ENCODE measurements at places on chromosomes 4 and X.

GRCh38 chrX:83008415-83008814, 499.7 kb upstream of the POU3F4 start:
- DNase-seq: no peak

- DNase-seq: peak; percentile 86
Observed at GRCh38 chr4:184805462-184806228, 20.1 kb downstream of the ACSL1 start.

DNA sequence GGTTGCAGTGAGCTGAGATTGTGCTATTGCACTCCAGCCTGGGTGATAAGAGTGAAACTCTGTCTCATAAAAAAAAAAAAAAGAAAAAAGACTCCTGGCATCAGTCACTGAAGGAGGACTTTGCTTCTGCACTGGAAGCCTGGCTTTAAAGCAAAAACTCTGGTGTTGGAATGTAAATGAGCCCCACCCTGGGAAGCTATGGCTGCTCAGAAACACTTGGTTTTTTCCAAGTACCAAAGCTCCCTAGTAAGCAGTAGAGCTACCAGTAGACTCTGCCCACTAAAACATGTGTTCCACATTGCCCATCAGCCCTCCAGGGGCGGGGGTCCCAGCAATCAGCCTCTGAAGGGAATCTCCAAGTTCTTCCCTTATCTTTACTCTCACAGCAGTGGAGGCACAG, 154.4 kb downstream of the SHROOM3 start:
- peak; percentile 64 for DNase-seq

DNA sequence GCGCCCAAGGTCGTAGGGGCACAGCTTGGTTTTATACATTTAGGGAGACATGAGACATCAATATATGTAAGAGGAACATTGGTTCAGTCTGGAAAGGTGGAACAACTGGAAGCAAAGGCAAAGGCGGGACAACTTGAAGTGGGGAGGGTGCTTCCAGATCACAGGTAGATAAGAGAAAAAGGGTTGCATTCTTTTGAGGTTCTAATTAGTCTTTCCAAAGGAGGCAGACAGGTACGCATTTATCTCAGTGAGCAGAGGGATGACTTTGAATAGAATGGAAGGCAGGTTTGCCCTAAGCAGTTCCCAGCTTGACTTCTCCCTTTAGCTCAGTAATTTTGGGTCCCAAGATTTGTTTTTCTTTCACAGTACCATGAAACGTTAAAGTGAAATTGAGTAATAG, 223.2 kb downstream of the FAM47A start:
- no peak for DNase-seq

- DNase-seq: no peak
Observed at GRCh38 chr4:122246551-122246950, 94.4 kb downstream of the BLTP1 start.

GRCh38 chr4:40255393-40256281, 58.8 kb downstream of the RHOH start:
- DNase-seq: no peak

- DNase-seq: no peak
Observed at GRCh38 chrX:13658602-13659001, 5.7 kb downstream of the TCEANC start.

- DNase-seq: no peak
Observed at GRCh38 chr4:25013756-25014661, 16.7 kb downstream of the LGI2 start.

- no peak for DNase-seq
Observed at GRCh38 chr4:117164338-117164737, 79.0 kb upstream of the TRAM1L1 start.

DNA sequence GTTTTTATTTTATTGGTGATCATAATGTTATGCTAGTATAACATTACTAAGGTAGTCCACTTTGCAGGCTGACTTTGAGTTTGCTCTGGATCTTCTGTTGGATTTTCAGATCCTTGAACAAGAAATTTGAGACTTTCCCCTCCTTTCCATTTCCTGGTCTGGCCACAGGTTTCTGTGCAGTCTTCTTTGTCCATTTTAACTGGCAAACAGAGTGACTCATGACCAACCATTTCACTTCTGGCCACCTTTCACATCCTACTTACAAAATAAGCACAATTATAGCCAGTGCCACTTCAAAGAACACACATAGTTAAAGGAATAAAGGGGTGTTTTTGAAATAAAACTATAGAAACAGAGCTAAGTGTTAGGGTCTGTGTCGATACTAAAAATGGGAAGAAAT, 8.4 kb downstream of the ANK2 start:
- DNase-seq: no peak

- DNase-seq: no peak
Observed at GRCh38 chr4:42702895-42703294, 46.0 kb upstream of the ATP8A1 start.

GRCh38 chr4:155629183-155629825, 37.3 kb upstream of the GUCY1A1 start:
- DNase-seq: no peak

- no peak for DNase-seq
Observed at GRCh38 chr4:163048447-163048846, 118.2 kb downstream of the NAF1 start.

GRCh38 chrX:22134681-22135080, 102.6 kb downstream of the PHEX start:
- no peak for DNase-seq

DNA sequence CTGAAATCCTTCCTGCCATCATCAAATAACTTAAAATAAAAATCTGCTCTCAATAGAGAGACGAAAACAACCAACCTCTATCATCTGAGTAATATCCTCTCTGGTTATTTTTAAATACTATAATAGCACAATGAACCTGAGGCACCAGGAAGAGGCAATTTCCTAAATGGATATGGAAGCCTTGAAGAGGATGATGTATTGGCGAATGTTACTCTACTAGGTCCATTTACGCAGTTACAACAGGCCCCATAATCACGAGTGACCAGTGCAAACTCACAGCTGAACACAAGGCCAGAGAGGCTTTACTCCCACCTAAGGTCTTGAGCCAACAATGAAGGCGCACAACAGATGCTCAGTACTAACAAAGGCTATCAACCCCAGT, 678.8 kb upstream of the NR3C2 start:
- no peak for DNase-seq

- no peak for DNase-seq
Observed at GRCh38 chrX:141320801-141321200, 78.5 kb upstream of the SPANXC start.

GRCh38 chr4:108224611-108225053, 55.9 kb upstream of the LEF1 start:
- no peak for DNase-seq

GRCh38 chr4:12144051-12144450, 715.4 kb upstream of the HS3ST1 start:
- DNase-seq: no peak

Data from mucosa of gallbladder (tissue), 1 donor.